Lower lobe of right lung (tissue), 2 donors: ENCODE measurements at places on chromosomes 1 and 21. TPM values are rescaled to one million over a fixed set of nuclear protein-coding genes. Genes with fewer than 3 reads are reported as not detected.

The RGS4 gene
- 0.89 TPM for total RNA-seq

The SPATA45 gene
- not detected for total RNA-seq

The FCRL5 gene
- total RNA-seq = 1.2 TPM

The POLR3GL gene
- 25.4 TPM for total RNA-seq

The OR14K1 gene
- not detected for total RNA-seq

The ZFYVE9 gene
- total RNA-seq = 18.7 TPM
